ENCODE measurements at places on chromosomes 5 and 9. TPM values are rescaled to one million over a fixed set of nuclear protein-coding genes. Genes with fewer than 3 reads are reported as not detected.

UNC5A gene
- not detected for total RNA-seq

FOXD4 gene
- 0.37 TPM for total RNA-seq

ORM1 gene
- not detected for total RNA-seq

NRARP gene
- not detected for total RNA-seq

TRIM36 gene
- 6.3 TPM for total RNA-seq

TESK1 gene
- 8.5 TPM for total RNA-seq

Data from A375 (cell line).